Cardiac septum (tissue), 1 donor: ENCODE measurements at places on chromosomes 3 and 15.

- DNase-seq = no peak
Measured at GRCh38 chr3:125234831-125235230, 22.3 kb upstream of the SLC12A8 start.

DNA sequence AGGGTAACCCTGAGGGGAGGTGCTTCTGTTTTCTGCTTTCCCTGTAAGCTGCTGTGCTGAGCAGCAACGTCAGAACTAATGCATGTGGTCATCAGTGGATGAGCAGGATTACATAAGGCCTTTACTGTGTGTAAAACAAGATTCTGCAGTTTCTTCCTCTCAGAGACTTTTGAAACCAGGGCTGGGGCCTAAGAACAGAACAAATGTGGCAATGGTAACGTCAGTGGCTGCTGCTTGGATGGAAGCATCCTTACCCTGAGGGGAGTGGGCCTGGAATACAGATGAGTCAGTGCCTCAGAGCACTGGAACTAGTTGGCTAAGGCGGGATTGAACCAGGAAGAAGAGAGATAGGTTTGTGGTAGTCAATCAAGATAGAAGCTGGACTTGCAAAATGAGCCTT, 180.2 kb upstream of the KCNH8 start:
- no peak for DNase-seq

DNA sequence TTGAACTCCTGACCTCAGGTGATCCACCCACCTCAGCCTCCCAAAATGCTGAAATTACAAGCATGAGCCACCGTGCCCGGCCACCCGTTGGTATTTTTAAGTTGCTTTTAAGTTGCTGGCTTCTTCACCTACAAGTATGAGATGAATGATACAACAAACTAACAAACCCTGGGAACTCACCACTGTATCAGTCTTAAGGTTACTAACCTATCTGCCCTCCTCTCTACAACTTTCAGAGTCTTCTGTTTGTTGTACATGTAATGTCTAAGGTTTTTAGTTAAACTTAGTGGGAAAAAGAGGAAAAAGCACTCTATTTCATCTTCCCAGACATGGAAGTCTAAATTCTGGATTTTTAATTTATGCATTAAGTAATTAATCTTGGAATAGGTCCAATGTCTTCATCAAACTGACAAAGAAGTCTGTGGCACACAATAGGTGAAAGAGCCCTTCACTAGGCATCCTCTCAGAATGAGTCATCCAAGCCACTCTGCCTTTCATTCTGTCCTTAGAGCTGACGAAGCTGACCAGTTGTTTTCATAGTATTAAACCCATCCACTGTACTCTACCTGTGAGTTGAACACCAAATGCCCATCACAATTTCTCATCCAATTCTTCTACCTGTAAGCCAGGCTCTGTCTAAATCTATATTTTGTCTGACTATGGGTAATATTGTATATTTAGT, 936.1 kb downstream of the TUSC7 start:
- no peak for DNase-seq

DNA sequence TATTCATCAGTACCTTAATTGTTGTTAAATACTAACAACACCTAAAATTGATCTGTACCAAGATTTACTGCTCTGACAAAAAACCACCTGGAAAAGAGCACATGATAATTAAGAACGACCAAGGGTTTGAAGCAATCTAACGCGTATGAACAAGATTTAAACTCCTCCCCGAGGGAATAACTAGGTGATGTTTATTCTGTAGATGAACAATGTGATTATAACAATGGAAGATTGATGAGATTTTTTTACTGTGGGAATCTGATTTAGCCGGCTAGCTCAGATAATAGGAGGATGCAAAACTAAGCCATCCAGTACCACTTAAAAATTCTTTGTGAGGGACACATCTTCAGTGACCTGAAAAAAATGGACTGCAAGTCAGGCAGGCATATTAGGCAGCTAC, 222.1 kb downstream of the FHIT start:
- DNase-seq = no peak

- DNase-seq = no peak
Measured at GRCh38 chr3:102195198-102195948, 239.4 kb upstream of the ZPLD1 start.

DNA sequence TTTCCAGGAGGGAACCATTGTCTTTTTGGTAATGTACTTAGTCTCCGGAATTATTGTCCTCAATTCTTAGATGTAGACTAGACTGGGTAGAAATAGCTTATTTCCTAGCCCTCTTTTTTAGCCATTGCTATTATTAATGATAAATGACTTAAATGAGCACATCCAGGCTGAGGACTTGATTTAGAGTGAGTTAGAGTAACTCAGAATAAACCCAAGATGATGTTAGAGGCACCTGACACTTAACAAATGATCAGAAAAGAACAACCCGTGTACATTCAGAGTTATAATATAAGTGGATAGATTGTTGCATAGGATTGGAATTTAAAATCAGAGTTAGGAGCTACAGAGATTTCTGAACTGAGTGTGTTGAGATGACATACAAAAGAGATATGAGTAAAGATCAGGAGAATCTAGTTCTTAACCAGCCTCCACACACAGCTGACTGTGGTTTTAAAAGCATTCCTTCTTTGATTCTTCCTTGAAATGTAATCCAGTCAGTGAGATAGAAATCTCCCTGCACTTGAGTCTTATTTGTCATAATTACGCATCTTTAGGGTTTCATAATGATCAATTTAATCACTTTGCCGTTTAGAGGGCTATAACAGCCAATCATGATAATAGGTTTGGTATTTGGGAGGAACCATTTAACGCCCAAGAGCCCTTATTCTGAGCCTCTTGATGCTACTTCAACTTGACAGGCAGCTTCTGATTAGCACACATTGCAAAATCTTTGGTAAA, 366.5 kb downstream of the GAP43 start:
- no peak for DNase-seq

- DNase-seq = no peak
Measured at GRCh38 chr3:23996095-23996524, 51.0 kb downstream of the NR1D2 start.

DNA sequence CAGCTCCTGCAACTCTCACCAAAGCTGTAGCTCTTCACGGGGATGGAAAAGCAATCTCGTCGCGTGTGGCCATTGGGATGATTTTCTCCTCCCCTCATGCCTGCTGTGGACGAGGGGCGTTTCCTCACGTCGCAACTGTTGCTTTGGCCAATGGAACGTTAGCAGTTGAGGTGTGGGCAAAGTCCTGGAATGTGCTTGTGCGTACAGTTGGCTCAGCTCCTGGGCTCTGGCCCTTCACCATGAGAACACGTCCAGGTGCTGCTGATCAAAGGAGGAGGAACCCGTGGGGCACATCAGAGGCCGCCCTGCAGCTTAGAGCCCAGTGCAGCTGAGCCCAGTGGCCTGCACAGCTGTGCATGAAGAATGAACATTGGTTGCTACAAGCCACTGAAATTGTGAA, 186.1 kb downstream of the TJP1 start:
- DNase-seq = no peak

GRCh38 chr3:52393131-52393807, 51.6 kb downstream of the SEMA3G start:
- no peak for DNase-seq

- no peak for DNase-seq
Measured at GRCh38 chr3:135878501-135878900, 87.0 kb upstream of the PPP2R3A start.

DNA sequence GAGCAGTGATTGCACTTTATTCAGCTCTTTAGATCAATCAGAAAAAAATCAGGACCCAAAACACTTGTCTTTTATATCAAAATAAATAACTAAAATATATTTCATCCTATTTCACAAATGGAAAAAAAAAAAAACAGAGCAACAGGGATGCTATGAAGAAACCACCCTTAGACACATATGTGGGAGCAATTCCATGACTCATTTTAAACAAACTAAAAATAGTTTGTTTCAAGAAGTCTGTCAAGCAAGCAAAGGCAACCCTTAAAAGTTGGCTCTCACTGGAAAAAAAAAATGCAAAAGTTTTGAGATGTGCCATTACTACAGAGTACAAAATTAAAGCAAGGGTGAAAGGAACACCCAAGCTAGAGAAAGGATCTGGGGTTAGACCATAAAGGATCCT, 5.7 kb downstream of the ATP13A3 start:
- no peak for DNase-seq

DNA sequence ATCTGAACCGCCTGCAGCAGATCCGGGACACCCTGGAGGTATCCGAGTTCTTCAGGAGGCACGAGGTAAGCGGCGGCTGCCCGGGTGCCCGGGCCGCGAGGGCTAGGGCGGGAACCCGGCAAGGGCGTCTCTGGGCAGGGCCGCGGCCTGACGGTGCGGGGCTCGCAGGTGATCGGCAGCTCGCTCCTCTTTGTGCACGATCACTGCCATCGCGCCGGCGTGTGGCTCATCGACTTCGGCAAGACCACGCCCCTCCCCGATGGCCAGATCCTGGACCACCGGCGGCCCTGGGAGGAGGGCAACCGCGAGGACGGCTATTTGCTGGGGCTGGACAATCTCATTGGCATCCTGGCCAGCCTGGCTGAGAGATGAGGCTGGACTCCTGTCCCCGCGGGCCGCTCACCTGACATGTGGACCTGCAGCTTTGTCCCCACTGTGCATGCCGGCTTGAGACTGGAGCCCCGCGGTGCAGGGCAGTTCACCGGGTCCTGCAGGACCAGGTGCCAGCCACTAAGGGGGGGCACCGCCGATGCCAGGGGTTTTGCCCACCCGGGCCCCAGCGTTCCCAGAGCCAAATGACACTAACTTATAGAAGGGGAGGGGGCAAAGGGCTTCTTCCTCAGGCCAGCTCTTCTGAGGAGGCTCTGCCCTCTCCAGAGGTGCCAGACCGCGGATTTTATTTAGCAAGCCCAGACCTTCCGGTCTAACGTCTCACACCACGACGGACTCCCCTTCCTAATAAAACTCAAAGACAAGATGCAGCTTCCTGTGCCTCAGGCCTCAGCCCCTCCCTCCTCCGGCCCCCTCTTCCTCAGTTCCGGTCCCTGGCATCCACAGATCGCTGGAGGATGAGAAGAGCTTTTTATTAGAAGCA, 9.4 kb downstream of the ITPKA start:
- DNase-seq = no peak

DNA sequence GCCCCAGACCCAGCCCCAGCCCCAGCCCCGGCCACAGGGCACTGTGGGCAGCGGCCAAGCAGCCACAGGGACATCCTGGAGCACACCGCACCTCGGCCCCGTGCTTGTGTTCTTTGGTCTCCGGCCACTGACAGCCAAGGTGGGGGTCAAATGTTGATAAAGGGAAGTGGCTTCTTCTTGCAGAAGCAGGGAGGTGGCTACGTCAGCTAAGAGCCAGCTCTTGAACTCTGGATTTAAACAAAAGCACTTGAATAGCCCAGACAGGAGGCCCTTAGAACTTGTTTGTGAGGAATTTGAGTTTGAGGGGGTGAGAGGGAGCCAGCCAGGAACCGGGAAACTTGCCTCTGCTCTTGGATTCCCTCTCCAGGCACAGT, 135.8 kb upstream of the ABHD17C start:
- DNase-seq = no peak

- no peak for DNase-seq
Measured at GRCh38 chr3:139309061-139309591, 34.7 kb upstream of the MRPS22 start.

- DNase-seq = no peak
Measured at GRCh38 chr3:179796421-179796820, 143.6 kb downstream of the USP13 start.

GRCh38 chr3:125349556-125350165, 25.5 kb downstream of the ZNF148 start:
- DNase-seq = no peak

DNA sequence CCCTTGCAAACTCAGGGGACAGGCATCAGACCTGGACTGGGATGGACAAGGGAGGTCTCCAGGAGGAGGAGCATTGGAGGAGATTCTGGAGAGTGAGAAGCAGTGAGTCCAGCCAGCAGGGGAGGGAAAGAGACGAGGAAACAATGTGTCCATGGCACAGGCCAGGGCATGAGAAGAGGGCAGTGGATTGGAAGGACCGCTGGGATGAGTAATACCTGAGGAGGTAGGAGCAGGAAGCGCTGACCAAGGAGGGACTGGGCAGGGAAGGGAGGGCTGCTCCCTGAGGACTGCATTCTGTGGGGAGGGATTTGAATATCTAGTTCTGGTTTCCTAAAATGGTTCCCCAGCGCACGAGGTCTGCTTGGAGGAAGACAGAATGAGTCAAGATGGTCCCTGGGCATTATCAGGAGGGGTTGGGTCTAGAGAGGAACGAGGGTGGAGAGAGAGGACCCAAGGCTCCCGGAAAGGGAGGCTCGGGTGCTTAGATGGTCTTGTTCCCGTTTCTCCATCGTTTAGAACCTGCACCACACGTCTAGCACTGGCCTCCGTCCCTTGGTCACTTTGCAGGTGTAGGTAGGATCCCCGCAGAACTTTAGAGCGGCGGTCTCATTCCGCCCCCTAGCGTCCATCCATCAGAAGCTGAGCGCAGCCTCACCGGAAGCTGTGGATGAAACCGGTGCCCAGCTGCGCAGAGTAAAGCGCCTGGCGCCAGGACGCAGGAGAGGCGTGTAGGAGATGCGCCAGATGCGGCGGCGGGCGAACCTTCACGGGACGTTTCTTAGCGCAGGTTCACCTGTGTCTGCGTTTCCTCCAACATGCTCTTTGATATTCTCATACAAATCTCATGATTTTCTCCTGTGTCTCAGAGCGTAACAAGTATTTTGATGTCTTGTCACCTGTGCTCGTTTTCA, 190.7 kb upstream of the NDN start:
- no peak for DNase-seq

- no peak for DNase-seq
Measured at GRCh38 chr3:34279901-34280300, 481.5 kb downstream of the PDCD6IP start.
